Urothelium cell line (cell line): ENCODE measurements at places on chromosomes 7 and 10.
A peak's percentile ranks its signal among the peaks of the same experiment; 100 is the strongest.

- DNase-seq: peak; percentile 6
Measured at GRCh38 chr7:104206841-104207240, 972 bp downstream of the ORC5 start.

GRCh38 chr10:33674491-33674890 lies 340.0 kb upstream of the NRP1 start:
- DNase-seq: no peak

GRCh38 chr7:95303013-95303905 lies 21.1 kb downstream of the PON1 start:
- DNase-seq: peak; percentile 28

GRCh38 chr10:14476006-14476405 lies 145.3 kb upstream of the FRMD4A start:
- no peak for DNase-seq

- DNase-seq: no peak
Measured at GRCh38 chr10:82887488-82887887, 1012.5 kb downstream of the NRG3 start.
